ENCODE measurements at places on chromosomes 1 and 21. TPM values are rescaled to one million over a fixed set of nuclear protein-coding genes. Genes with fewer than 3 reads are reported as not detected.

Gene NBPF6
- total RNA-seq, result not detected

- H3K27ac ChIP-seq, result no peak overlapping the region
- DNase-seq, result no peak
- H3K4me1 ChIP-seq, result no peaks in the 10 kb centered on the region
- no peaks in the 10 kb centered on the region for H3K36me3 ChIP-seq
Measured at GRCh38 chr1:51960262-51960661, 30.2 kb downstream of the RAB3B start.

DNA sequence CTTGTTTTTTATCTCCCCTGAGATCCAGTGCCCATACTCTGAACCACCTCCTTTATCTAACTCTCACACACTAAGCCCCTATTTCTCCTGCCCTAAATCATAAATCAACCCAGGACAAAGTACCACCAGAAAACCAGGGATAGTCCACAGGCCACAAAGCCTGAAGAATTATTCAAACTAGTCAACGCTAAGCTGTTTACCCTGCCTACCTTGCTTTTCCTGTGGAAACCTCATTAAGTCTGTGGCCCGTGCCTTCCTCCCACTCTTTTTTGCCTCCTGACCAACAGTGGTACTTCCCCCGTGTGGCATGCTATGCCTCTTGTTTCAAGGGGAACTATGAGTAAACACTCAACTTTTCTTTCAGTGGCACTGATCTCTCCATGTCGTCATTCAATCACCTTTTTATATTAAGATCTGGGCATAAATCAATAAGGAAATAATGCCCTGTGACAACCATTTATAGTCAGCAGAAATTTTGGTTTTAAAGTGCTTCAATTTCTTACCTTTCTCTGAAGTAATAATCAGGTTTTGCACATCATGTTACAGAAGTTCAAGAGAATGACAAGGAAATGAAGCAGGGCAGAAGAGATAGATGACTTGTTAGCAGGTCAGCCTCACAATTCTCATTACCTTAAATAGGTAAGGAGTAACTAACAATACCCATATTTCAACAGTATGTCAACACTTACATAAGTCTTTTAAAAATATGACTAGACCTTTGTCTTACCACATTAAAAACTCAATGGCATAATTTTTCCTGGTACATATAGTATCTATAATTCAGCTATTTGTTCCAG is 32.1 kb downstream of the EYA3 start:
- no peaks in the 10 kb centered on the region for H3K27me3 ChIP-seq
- H3K36me3 ChIP-seq, result peaks cover 14% of the 10 kb centered on the region
- peaks cover 28% of the 10 kb centered on the region for H3K4me1 ChIP-seq
- no peak for DNase-seq

- no peak for DNase-seq
- H3K4me1 ChIP-seq, result peaks cover 8% of the 10 kb centered on the region
- no peak overlapping the region for H3K4me3 ChIP-seq
- no peaks in the 10 kb centered on the region for H3K27me3 ChIP-seq
- no peak overlapping the region for H3K27ac ChIP-seq
- peaks cover 3% of the 10 kb centered on the region for H3K36me3 ChIP-seq
Measured at GRCh38 chr1:92705446-92705845, 79.5 kb downstream of the EVI5 start.

Gene RPTN
- total RNA-seq, result not detected

DNA sequence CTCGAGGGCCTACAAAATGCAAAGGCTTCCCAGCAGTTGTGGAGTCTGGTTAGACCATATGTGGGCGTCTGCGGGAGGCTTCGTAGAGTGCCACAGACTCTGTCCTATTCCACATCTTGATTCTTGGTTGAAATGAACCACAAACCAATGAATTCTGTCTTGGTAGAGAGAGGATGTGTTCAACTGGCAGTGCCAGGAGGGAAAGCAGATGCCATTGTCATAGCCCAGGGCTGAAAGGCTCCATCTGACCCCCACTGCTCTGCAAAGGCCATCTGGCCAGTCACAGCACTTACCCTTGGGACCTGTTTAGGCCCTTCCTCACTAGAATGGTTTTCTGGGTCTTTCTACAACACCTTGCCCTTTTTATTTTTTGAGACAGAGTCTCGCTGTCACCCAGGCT is 22.1 kb downstream of the ACOT11 start:
- no peak for DNase-seq
- H3K27ac ChIP-seq, result peak overlapping the region; percentile 19
- H3K27me3 ChIP-seq, result no peaks in the 10 kb centered on the region

DNA sequence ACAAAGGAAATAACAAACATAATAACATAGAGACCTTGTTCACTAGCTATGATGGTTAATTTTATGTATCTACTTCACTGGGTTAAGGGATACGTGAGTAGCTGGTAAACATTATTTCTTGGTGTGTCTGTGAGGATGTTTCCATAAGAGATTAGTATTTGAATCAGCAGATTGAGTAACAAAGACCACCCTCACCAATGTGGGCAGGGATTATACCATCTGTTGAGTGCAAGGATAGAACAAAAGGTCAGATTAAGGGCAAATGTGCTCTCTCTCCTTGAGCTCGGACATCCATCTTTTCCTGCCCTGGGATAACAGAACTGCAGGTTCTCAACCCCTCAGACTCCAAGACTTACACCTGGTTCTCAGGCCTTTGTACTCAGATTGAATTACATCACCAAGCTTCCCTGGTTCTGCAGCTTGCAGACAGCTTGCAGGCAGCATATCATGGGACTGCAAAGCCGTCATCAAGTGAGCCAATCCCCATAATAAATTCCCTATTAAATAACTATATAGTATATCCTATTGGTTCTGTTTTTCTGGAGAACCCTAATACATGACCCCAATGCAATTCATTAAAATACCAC is 9.2 kb downstream of the SPATA6 start:
- no peak for DNase-seq
- H3K4me3 ChIP-seq, result no peak overlapping the region
- H3K27me3 ChIP-seq, result no peaks in the 10 kb centered on the region
- H3K27ac ChIP-seq, result no peak overlapping the region
- H3K36me3 ChIP-seq, result no peaks in the 10 kb centered on the region

Gene G0S2
- total RNA-seq, result 4.1 TPM

GRCh38 chr1:202244841-202245261 is 51.3 kb downstream of the LGR6 start:
- no peak overlapping the region for H3K4me3 ChIP-seq
- H3K27me3 ChIP-seq, result peaks cover 11% of the 10 kb centered on the region
- DNase-seq, result no peak
- no peaks in the 10 kb centered on the region for H3K36me3 ChIP-seq

Gene TMEM200B
- 28.3 TPM for total RNA-seq

Gene PCNX2
- total RNA-seq, result 26.8 TPM

GRCh38 chr1:20325844-20326420 is 35.3 kb downstream of the VWA5B1 start:
- no peak for DNase-seq
- H3K27me3 ChIP-seq, result peaks cover 76% of the 10 kb centered on the region
- no peak overlapping the region for H3K27ac ChIP-seq
- H3K4me1 ChIP-seq, result peaks cover 17% of the 10 kb centered on the region
- H3K4me3 ChIP-seq, result no peak overlapping the region

Gene HSD3B1
- total RNA-seq, result not detected

DNA sequence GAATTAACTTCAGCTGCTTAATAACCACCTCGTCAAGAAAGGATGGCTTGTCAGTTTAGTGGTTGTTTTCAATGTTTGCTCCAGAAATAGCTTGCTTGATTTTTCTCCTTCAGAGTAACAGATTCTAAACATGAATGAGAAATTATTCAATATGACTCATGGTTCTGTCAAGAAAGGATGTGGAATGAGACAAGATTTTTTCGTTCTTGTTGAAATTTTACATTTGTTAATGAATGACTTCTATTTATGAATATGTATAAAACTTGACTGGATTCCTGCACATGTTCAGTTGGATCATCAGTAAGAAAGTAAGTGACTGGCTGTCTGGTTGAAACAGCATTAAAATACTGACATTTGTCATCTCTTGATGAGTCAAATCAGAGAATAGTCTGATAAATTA is 38.3 kb downstream of the IFI44 start:
- H3K36me3 ChIP-seq, result no peaks in the 10 kb centered on the region
- no peaks in the 10 kb centered on the region for H3K4me1 ChIP-seq
- no peak for DNase-seq
- peaks cover 28% of the 10 kb centered on the region for H3K27me3 ChIP-seq
- H3K4me3 ChIP-seq, result no peak overlapping the region

GRCh38 chr1:218983848-218984247 is 189.8 kb upstream of the LYPLAL1 start:
- no peaks in the 10 kb centered on the region for H3K4me1 ChIP-seq
- DNase-seq, result no peak
- H3K27ac ChIP-seq, result no peak overlapping the region

Gene TMEM81
- total RNA-seq, result 4.6 TPM

DNA sequence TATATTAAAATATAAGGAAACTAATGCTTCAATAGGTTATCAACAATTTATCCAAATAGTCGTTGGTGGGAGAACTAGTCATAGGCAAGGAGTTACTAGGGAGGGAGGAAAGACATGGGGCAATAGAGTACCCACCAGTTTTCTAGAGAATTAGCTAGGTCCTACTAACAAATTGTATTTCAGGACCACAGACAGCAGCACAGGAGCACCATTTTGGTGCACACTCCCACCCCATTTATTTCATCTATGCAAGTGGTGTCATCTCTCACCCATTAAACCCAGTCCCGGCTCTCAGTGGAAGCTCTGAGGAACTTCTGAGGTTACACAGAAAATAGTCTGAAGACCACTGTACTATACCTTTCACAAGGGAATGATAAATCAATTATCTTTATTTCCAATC is 89.0 kb upstream of the BCAR3 start:
- no peak overlapping the region for H3K4me3 ChIP-seq
- no peak for DNase-seq
- H3K27ac ChIP-seq, result no peak overlapping the region
- H3K27me3 ChIP-seq, result peaks cover 2% of the 10 kb centered on the region
- H3K4me1 ChIP-seq, result peaks cover 26% of the 10 kb centered on the region

GRCh38 chr1:81345110-81345509 is 455.6 kb upstream of the ADGRL2 start:
- H3K36me3 ChIP-seq, result no peaks in the 10 kb centered on the region
- no peak overlapping the region for H3K4me3 ChIP-seq
- peaks cover 15% of the 10 kb centered on the region for H3K4me1 ChIP-seq
- DNase-seq, result no peak

- H3K4me3 ChIP-seq, result peak overlapping the region; percentile 82
- peaks cover 39% of the 10 kb centered on the region for H3K4me1 ChIP-seq
- peak overlapping the region; percentile 55 for H3K27ac ChIP-seq
- no peak for DNase-seq
Measured at GRCh38 chr21:20998456-20998789, 214 bp downstream of the NCAM2 start.

GRCh38 chr1:175862408-175862807 is 119.0 kb upstream of the TNR start:
- no peak overlapping the region for H3K27ac ChIP-seq
- H3K27me3 ChIP-seq, result peaks cover 34% of the 10 kb centered on the region
- H3K36me3 ChIP-seq, result no peaks in the 10 kb centered on the region

GRCh38 chr1:194466706-194467105 is 1280.3 kb upstream of the B3GALT2 start:
- H3K4me3 ChIP-seq, result no peak overlapping the region
- H3K27me3 ChIP-seq, result no peaks in the 10 kb centered on the region
- peaks cover 13% of the 10 kb centered on the region for H3K4me1 ChIP-seq
- no peak for DNase-seq

DNA sequence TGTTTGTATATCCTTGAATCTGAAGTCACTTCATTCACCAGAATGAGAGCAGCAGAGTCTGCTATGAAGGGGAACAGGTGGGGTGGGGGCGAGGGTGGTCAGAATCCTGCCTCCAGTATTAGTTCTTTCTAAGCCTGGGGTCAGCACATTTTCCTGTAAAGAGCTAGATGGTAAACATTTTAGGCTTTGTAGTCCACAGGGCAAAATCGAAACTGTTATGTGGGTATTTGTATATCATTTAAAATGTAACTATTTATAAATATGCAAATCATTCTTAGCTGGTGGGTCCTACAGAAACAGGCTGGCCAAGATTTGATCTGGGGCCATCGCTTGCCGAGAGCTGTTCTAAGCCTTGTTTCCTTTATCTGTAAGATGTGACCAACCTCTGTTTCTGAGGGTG is 96.0 kb downstream of the IGSF21 start:
- no peak for DNase-seq
- no peaks in the 10 kb centered on the region for H3K36me3 ChIP-seq
- H3K4me3 ChIP-seq, result no peak overlapping the region
- H3K27ac ChIP-seq, result no peak overlapping the region
- H3K27me3 ChIP-seq, result peaks cover 29% of the 10 kb centered on the region

- peak within 1 kb of the TSS; percentile 87 for H3K27ac ChIP-seq
- peaks cover 5% of the 10 kb centered on the region for H3K4me1 ChIP-seq
- no peak within 1 kb of the TSS for H3K4me3 ChIP-seq
- H3K27me3 ChIP-seq, result no peaks in the 10 kb centered on the region
- DNase-seq, result no peak
- peaks cover 20% of the 10 kb centered on the region for H3K36me3 ChIP-seq
Measured at GRCh38 chr1:154154534-154155191, at the start of gene NUP210L. TSS of gene NUP210L (minus strand) at chr1:154155073.

- peaks cover 8% of the 10 kb centered on the region for H3K27me3 ChIP-seq
- peaks cover 23% of the 10 kb centered on the region for H3K4me1 ChIP-seq
- no peak overlapping the region for H3K4me3 ChIP-seq
- H3K27ac ChIP-seq, result no peak overlapping the region
- H3K36me3 ChIP-seq, result no peaks in the 10 kb centered on the region
Measured at GRCh38 chr1:232854798-232855159, 49.6 kb downstream of the MAP10 start.

DNA sequence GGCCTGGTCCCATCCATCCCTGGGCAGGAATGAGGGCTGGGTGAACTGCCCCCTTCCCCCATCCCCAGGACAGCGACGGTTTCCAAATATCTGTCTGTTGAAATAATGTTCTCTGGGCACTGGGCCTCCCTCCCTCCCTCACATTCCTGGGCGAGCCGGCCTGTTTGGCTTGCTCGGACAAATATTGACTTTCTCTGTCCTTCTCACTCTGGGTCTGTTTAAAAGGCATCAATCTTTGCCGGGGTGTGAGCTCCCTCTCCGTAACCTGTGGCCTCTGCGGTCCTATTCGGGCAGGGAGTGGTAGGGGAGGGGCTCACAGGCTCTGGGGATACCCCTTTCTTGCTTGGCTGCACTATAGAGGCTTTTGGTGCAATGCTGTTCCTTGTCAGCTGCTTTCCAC is 40.2 kb downstream of the FOXD2 start:
- H3K4me1 ChIP-seq, result peaks cover 27% of the 10 kb centered on the region
- peak overlapping the region; percentile 54 for H3K27ac ChIP-seq
- DNase-seq, result peak; percentile 48
- no peak overlapping the region for H3K4me3 ChIP-seq

GRCh38 chr21:14771593-14771992 is 225.5 kb upstream of the SAMSN1 start:
- H3K4me1 ChIP-seq, result peaks cover 5% of the 10 kb centered on the region
- DNase-seq, result no peak
- no peak overlapping the region for H3K4me3 ChIP-seq
- no peaks in the 10 kb centered on the region for H3K27me3 ChIP-seq
- no peaks in the 10 kb centered on the region for H3K36me3 ChIP-seq
- H3K27ac ChIP-seq, result no peak overlapping the region

Gene ITLN1
- total RNA-seq, result not detected

- H3K4me1 ChIP-seq, result peaks cover 3% of the 10 kb centered on the region
- no peak overlapping the region for H3K4me3 ChIP-seq
- no peak overlapping the region for H3K27ac ChIP-seq
- DNase-seq, result no peak
- peaks cover 3% of the 10 kb centered on the region for H3K27me3 ChIP-seq
- no peaks in the 10 kb centered on the region for H3K36me3 ChIP-seq
Measured at GRCh38 chr1:6097117-6097595, 51.5 kb downstream of the KCNAB2 start.

All from mesothelial cell of epicardium (in vitro differentiated cells).